ENCODE measurements at places on chromosomes 12 and 14.

- no peak for DNase-seq
Observed at GRCh38 chr12:56633468-56634241, 3.5 kb upstream of the BAZ2A start.

DNA sequence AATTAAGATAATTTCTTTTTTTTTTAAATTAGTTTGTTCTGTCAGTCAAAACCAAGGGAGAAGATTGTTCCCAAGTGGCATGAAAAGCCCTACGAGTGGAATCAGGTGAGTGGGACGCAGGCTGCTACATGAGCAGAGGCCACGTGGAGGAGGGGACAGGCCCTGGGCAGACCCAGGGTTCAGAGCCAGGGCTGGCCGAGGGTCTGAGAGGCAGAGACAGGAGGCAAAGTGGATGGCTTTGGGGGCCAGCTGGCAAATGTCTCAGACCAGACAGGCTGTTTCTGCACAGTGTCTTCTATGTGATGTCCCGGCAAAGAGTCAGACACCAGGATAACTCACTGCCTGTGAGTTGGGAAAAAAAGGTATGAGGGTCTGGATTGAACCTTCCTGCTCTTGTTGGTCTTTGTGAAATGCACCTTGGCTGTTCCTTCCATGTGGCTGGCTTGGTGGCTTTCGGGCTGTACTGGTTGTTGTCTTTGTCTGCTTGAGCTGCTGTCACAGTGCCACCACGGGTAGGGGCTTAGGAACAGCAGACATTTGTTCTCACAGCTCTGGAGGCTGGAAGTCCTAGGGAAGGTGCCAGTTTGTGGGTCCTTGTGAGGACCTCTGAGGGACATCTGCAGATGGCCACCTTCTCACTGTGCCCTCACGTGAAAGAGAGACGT is 35.8 kb upstream of the ASPG start:
- peak; percentile 24 for DNase-seq

GRCh38 chr14:52327374-52328226 is 13.5 kb downstream of the PTGER2 start:
- DNase-seq = peak; percentile 87

GRCh38 chr14:42192738-42193653 is 586.3 kb downstream of the LRFN5 start:
- no peak for DNase-seq

DNA sequence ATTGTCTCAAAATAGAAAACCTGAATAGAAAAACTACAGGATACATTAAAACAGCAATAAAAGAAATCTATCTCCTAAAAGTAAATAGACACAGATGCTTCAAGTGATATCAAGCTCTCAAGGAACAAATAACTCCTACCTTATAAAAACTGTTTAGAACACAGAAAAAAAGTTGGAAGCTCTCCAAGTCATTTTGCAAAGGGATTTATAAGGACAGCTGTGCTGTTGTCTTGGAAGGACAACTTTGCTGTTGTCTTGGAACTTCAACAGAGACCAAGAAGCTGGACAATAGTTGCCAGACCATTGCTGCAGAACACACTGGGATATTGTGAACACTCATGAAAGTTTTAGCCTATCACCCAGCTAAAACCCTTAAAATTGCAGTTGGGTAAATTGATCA is 780.7 kb downstream of the FLRT2 start:
- DNase-seq = peak; percentile 20

GRCh38 chr12:120466560-120467315 is 2.8 kb downstream of the SRSF9 start:
- DNase-seq = no peak

- no peak for DNase-seq
Observed at GRCh38 chr14:92830902-92831301, 36.8 kb downstream of the GOLGA5 start.

GRCh38 chr12:94220804-94221203 is 72.4 kb downstream of the PLXNC1 start:
- no peak for DNase-seq

GRCh38 chr12:11635341-11635740 is 14.1 kb upstream of the ETV6 start:
- DNase-seq = no peak

GRCh38 chr12:131213896-131214442 is 260.3 kb downstream of the ADGRD1 start:
- DNase-seq = no peak

- DNase-seq = peak; percentile 20
Observed at GRCh38 chr12:53999559-54000115, 324 bp upstream of the HOXC9 start.

DNA sequence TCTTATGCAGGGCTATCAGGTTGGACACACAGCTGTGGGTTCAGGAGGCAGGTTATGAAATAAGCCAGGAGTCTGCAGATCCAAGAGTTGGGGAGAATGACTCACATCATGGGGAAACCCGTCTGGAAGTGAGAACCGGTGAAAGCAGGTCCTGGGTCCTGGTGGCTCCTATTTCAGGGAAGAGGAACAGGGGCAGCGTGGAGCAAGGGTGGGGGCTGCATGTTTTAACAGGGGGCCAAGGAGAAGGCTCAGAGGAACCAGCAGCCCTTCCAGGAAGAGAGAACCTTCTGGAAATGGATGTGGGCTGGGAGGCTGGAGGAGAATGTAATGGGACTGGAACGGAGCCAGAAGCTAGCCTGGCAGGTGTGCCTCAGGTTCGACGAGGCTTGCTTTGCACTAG is 7.8 kb upstream of the KRT74 start:
- DNase-seq = no peak

DNA sequence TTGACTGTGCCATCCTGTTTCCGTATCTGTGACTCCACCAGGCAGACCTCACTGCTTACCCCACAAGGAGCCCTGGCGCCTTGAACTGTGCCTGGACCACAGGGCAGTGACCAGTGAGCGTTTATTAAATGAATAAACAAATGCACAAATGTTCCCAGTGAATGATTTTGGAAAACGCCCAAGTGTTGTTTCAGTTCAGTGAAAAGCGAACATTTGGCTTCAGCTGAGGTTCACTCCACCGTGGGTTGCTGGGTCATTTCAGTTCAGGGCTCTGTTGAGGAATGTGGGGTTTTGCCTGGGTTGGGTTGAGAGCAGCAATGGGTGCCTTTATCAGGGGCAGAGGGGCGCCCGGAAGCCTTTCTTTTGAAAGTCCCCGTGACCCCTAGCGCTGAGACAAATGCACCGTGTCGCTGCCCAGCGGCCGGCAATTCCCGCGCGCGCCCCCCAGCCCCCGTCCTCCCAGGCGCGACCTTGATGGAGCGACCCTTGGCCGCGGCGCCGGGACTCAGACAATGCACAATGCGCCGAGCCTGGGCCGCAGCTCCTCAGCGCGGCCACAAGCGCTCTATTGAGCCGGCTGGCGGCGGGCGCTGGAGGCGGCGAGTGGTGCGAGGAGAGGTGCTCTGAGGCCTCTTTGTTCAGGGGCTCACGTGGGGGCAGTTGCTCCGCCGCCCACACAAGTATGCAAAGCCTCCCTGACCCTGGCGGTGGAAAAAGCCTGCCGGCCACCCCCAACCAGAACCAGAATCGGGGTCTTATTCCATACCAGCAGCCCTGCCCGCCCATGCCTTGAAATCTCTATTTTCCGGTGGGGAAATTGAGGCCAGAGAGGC is 40.5 kb upstream of the CLMN start:
- DNase-seq = no peak

Measured in DMS79 (cell line).